A172 (cell line): ENCODE measurements at places on chromosomes 4 and X.
A peak's percentile ranks its signal among the peaks of the same experiment; 100 is the strongest.

DNA sequence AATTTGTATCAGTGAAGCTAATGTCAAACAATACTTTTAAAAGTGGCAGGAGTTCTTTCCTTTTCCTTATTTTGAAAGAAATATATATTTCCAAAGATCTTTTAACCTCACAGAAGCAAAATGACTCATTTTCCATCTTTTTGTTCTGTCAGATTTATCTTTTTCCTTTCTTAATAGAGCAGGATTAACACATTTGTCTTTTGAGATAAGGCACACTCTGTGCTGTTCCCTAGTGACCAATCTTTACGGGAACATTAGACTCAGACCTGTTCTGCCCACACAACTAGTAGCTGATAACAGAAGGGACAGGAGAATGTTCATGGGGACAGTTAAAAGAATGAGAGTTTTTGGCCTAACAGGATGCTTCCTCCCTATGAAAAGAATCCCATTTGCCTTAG lies 381.2 kb downstream of the STPG2 start:
- no peak for DNase-seq

- DNase-seq, result peak; percentile 98
Observed at GRCh38 chr4:122783301-122784215, 43.1 kb upstream of the FGF2 start.

- no peak for DNase-seq
Observed at GRCh38 chr4:123217664-123218063, 178.9 kb upstream of the SPRY1 start.

DNA sequence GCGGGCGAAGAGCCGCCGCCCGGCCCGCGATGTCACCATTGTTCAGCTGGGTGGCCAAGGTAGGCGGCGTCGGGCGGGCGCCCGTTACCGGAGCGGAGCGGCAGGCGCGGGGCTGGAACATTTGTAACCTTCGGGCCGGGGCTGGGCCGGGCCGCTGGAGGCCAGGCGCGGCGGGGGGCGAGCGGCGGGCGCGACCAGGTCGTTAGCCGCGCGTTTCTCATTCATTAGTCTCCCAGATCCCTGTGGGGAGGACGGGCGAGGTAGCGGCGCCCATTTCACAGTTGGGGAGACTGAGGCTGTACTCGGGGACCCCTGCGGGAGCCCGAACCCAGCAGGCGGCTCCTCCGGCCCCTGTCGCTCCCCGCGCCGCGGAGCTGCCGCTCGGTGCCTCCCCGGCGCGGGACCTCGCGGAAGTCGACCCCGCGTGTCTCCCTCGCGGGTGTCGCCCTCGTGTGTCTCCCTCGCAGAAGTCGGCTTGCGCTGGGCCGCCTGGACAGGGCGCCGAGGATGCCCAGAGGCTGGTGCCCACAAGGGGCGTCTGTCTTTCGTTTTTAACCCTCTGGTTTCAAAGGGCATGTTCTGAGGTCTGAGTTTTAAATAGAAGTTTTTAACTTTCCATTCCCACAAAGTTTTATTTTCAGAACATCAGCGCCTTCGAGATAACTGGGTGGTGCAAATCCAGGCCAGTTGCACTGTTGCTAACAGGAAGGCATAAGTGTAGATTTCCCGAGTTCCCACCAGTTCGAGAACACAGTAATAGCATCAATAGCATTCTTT lies 17.5 kb downstream of the PTTG2 start:
- DNase-seq, result peak; percentile 25

DNA sequence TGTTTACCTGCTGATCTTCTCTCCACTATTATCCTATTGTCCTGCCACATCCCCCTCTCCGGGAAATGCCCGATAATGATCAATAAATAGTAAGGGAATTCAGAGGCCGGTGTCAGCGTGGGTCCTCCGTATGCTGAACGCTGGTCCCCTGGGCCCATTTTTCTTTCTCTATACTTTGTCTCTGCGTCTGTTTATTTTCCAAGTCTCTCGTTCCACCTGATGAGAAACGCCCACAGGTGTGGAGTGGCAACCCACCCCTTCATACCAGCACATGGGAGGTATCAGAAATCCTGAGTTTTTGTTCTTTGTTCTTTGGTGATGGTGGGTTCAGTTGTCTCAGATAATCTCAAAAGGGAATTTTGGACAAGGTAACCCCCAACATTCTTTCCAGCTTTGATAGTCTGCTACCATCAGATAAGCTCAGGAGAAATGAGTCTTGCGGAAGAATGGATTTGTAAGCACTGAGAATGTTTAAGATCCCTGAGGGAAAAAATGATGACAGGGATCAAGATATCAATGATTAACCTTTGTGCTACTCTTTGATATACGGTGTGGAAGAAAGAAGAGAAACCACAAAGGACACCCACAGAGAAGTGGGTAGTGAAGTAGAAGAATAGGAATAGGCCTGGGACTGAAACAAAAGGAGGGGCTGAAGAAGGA lies 117.9 kb downstream of the CEP44 start:
- DNase-seq, result peak; percentile 82

- DNase-seq, result no peak
Observed at GRCh38 chrX:136752796-136753195, 27.9 kb downstream of the ARHGEF6 start.

DNA sequence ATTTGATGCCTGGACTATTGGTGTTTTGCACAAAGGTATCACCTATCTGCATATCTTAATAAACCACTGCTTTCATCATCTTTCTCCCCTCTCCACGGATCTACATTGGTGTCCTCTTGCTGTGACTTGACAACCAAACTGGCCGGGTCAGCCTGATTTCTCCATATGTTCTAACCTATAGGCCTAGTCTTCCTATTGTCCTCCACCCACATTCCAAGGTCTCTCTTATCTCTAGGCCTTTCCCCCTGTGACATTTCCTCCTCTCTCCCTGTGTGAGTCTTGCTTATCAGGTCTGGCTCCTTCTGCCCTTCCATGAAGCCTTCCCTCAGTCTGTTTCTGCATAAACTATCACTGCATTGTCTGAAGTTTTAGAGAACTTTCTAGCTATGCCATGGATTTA lies 33.7 kb downstream of the ARHGAP24 start:
- no peak for DNase-seq

- DNase-seq, result peak; percentile 45
Observed at GRCh38 chr4:118967393-118967792, 78.7 kb downstream of the SYNPO2 start.

DNA sequence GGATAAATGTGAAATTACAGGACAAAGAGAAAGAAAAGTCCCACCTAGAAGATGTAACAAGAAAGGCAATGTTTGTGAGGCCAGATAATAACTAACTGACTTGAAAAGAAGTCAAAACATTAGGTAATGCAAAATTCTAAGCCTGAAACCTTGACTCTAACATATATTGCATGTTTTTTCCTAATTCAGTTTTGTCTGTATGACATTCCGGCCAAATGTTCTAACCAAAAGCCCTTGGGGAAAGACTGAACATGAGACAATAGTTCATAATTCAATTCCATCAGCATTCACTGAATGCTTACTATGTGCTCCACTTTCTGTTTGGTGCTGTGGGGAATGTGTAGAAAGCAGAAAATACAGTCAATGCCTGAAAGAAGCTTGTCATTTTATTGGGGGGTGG lies 84.8 kb upstream of the PLAC1 start:
- DNase-seq, result no peak

DNA sequence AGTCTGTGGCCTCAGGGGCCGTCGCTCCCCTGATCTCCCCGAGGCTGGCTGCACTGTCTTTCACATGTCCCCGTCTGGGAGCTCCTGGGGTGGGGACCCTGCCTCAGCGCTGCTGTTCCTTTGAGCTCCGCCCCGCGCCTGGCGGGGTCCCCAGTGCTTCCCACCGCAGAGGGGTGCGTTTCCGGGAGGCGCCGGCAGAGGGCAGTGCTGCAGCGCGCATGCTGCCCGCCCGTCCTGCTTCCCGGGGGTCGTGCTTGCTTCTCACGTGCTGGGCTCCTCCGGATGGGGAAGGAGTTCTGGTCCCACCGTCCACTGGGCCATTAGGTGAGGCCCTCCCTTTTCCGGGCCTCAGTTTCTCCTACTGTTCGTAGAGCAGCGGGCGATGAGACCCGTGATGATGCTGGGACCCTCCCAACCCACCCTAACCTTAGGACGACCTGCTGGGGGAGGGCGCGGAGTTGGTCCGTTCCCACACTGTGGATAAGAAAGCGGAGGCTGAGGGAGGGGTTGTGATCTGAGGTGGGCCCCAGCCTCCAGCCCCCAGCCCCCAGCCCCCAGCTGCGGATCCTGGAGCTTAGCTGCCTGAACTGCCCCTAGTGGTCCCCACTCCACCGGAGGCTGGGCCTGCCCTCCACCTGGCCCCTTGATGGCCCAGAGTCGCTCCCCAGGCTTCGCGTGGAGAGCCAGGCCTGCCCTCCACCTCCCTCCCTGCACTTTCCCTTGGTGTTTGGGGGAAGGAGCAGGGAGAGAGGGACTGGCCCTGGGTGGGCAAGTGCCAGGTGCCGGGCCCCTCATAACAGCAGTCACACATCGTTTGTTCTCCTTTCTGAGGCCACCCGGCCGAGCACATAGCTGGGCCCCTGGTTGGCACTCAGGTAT lies 15.3 kb downstream of the CPZ start:
- no peak for DNase-seq

DNA sequence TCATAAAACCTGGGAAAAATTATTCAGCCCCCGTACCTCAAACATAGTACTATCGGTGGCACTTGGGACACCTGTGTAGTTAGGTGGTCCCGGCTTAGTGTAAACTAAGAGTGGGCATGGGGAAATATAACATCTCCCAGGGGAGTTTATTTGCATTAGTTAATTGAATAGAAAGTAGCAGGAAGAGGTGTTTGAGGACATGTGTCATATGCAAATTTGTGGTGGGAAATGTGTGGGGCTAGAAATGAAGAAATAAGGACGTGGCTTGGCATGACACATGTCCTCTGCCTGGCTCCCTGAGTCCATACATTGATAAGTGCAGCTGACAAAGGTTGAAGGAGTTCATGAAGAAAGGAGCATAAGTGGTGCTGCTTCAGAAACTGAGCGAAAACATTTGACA lies 483.6 kb downstream of the SH2D1A start:
- no peak for DNase-seq
